ENCODE measurements at places on chromosomes 12 and 14. TPM values are rescaled to one million over a fixed set of nuclear protein-coding genes. Genes with fewer than 3 reads are reported as not detected.

DHRS2 gene
- total RNA-seq, result not detected

RFX4 gene
- not detected for total RNA-seq

LRRIQ1 gene
- total RNA-seq, result under 0.01 TPM

RNFT2 gene
- 2.3 TPM for total RNA-seq

GAS2L3 gene
- total RNA-seq, result 33.4 TPM

INHBE gene
- total RNA-seq, result 26.4 TPM

TMEM260 gene
- 19.3 TPM for total RNA-seq

KCNJ8 gene
- 7.4 TPM for total RNA-seq

KCNC2 gene
- total RNA-seq, result not detected

RNF212B gene
- not detected for total RNA-seq

DNA sequence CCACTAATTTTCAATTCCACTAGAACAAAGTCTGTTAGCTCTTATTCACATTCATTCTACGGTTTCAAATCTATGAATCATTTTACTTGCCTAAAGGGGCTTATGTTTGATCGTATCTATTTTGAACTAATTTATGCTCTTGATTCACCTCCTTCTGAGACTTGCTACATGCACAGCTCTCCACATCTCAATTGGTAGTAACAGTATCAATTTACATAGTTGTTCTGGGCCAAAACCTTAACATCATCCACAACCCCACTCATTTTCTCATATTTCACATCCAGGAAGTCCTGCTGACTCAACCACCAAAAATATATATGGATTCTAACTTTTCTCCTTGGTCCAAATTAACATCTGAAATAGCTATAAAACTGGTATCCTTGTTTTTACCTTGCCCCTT lies 208.6 kb downstream of the RASSF9 start:
- H3K36me3 ChIP-seq, result no peaks in the 10 kb centered on the region
- no peak overlapping the region for H3K4me3 ChIP-seq
- no peaks in the 10 kb centered on the region for H3K27me3 ChIP-seq
- H3K4me1 ChIP-seq, result peaks cover 12% of the 10 kb centered on the region
- H3K27ac ChIP-seq, result no peak overlapping the region

DNA sequence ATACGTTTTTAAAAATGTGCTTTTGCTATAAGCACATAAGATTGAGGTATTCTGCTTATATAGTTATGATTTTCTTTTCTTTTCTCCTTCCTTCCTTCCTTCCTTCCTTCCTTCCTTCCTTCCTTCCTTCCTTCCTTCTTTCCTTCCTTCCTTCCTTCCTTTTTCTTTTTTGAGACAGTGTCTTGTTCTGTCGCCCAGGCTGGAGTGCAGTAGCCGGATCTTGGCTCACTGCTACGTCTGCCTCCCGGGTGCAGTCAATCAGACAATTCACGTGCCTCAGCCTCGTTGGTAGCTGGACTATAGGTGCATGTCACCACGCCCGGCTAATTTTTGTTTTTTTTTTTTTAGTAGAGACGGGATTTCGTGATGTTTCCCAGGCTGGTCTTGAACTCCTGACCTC lies 5.8 kb downstream of the CFAP54 start:
- no peaks in the 10 kb centered on the region for H3K36me3 ChIP-seq
- H3K27me3 ChIP-seq, result no peaks in the 10 kb centered on the region
- H3K4me3 ChIP-seq, result no peak overlapping the region
- H3K27ac ChIP-seq, result no peak overlapping the region
- H3K4me1 ChIP-seq, result peaks cover 2% of the 10 kb centered on the region
- DNase-seq, result no peak

- H3K36me3 ChIP-seq, result no peaks in the 10 kb centered on the region
- H3K4me1 ChIP-seq, result no peaks in the 10 kb centered on the region
- DNase-seq, result peak; percentile 57
- H3K27me3 ChIP-seq, result no peaks in the 10 kb centered on the region
- H3K27ac ChIP-seq, result no peak overlapping the region
- H3K4me3 ChIP-seq, result no peak overlapping the region
These were observed 14.5 kb upstream of the CLEC4A start for GRCh38 chr12:8108808-8109398.

DNA sequence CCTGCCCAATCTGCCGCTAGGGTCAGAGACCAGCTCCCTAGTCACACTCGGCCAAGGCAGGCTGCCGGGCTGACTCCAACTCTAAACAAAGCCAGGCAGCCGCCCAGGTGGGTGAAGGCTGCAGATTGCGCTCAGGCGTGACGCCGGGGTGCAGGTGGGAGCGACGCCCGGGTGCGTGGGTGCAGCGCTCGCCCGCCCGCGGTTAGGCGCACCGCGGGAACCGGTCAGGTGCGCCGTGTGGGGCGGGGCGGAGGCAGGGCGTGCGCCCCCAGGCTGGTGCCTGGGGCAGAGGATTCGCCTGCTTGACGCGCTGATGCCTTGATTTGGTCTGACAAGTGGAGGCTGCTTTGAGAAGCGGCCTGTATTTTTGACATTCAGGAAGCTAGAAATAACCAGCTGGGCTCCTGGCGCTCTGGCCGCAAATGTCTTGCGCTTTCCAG lies 126.7 kb upstream of the HIF1A start:
- H3K4me1 ChIP-seq, result peaks cover 49% of the 10 kb centered on the region
- no peak for DNase-seq
- H3K27ac ChIP-seq, result no peak overlapping the region
- H3K36me3 ChIP-seq, result no peaks in the 10 kb centered on the region
- H3K27me3 ChIP-seq, result no peaks in the 10 kb centered on the region
- H3K4me3 ChIP-seq, result no peak overlapping the region

- H3K27ac ChIP-seq, result no peak overlapping the region
- no peak for DNase-seq
- H3K4me1 ChIP-seq, result no peaks in the 10 kb centered on the region
- H3K27me3 ChIP-seq, result peaks cover 51% of the 10 kb centered on the region
These were observed 5.1 kb upstream of the NKX2-1 start for GRCh38 chr14:36524874-36525745.

DNA sequence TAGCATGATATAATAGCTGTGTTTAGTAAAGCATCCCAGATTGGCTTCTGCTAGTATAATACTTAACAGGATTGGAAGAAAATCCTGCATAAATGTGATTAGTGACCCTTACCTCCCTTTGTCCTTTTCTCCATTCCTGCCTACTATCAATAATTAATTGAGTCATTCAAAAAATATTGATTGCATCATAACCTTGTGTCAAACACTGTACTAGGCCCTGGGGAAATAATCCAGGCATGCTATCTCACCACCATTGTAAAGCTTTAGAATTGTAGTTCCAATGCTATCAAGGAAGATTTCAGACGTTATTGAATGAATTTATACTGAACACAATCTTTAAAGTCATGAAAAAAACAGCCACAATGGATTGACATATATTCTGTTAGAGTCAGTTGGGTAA lies 378.6 kb upstream of the DDHD1 start:
- peaks cover 5% of the 10 kb centered on the region for H3K4me1 ChIP-seq
- no peak overlapping the region for H3K4me3 ChIP-seq
- H3K36me3 ChIP-seq, result no peaks in the 10 kb centered on the region
- no peak for DNase-seq
- no peak overlapping the region for H3K27ac ChIP-seq

DNA sequence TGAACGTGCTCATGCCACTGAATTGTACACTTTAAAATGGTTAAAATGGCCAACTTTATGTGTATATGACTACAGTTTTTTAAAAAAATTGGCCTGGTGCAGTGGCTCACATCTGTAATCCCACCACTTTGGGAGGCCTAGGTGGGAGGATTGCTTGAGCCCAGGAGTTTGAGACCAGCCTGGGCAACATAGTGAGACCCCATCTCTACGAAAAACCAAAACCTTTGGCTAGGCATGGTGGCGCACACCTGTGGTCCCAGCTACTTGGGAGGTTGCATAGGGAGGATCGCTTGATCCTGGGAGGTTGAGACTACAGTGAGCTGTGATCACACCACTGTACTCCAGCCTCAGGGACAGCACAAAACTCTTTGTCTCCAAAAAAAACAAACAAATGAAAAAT lies 5.3 kb downstream of the BRI3BP start:
- H3K4me1 ChIP-seq, result no peaks in the 10 kb centered on the region
- no peaks in the 10 kb centered on the region for H3K27me3 ChIP-seq
- no peaks in the 10 kb centered on the region for H3K36me3 ChIP-seq
- DNase-seq, result no peak

DNA sequence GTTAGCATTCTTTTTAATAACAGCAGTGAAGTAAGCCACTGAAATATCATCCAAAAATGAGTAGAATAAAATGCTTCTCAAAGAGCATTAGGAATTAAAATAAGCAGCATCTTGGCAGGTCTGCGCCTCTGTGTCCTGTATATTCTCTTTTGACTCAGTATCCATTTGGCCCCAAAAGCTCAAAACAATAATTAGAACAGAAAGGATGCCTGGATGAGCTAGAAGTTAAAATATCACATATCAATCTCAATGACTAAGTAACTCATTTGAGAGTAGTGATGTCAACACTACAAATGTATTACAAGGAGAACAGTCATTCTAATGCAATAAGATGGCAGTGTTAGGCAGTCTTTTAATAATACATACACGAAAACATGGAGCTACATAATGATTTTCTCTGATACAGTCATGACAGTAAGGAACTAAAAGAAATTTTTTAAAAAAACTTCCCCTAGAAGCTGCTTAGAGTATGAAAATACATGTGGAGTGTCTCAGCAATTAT lies 160.9 kb upstream of the ABCD2 start:
- DNase-seq, result peak; percentile 3
- H3K36me3 ChIP-seq, result no peaks in the 10 kb centered on the region
- no peak overlapping the region for H3K4me3 ChIP-seq
- no peaks in the 10 kb centered on the region for H3K4me1 ChIP-seq
- no peak overlapping the region for H3K27ac ChIP-seq

- no peaks in the 10 kb centered on the region for H3K27me3 ChIP-seq
- H3K4me3 ChIP-seq, result no peak overlapping the region
- no peaks in the 10 kb centered on the region for H3K4me1 ChIP-seq
- H3K27ac ChIP-seq, result no peak overlapping the region
- no peak for DNase-seq
- no peaks in the 10 kb centered on the region for H3K36me3 ChIP-seq
These were observed 68.3 kb upstream of the TUNAR start for GRCh38 chr14:95808371-95808770.

DNA sequence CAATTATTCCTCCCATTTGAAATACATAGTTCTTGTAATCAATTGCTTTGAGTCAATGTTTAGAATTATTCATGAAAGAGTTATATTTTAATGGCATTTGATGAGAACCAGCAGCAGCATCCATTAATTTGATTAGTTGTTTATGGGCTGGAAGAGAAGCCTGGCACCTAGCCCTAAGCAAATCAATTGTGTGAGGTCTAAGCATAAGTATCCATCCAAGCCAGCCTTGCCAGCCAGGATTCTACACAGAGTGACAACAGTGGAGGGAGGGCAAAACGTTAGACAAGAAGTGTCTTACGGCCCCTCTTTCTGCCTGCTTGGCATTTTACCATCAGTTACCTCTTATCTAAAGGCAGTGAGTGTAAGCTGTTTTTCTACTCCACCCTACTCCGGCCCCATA lies 478.5 kb downstream of the NELL2 start:
- no peak overlapping the region for H3K27ac ChIP-seq
- H3K4me1 ChIP-seq, result no peaks in the 10 kb centered on the region
- no peaks in the 10 kb centered on the region for H3K36me3 ChIP-seq
